ENCODE measurements at places on chromosomes 2 and 18.

GRCh38 chr2:146392631-146393030, 1452.2 kb upstream of the ACVR2A start:
- no peak for DNase-seq

DNA sequence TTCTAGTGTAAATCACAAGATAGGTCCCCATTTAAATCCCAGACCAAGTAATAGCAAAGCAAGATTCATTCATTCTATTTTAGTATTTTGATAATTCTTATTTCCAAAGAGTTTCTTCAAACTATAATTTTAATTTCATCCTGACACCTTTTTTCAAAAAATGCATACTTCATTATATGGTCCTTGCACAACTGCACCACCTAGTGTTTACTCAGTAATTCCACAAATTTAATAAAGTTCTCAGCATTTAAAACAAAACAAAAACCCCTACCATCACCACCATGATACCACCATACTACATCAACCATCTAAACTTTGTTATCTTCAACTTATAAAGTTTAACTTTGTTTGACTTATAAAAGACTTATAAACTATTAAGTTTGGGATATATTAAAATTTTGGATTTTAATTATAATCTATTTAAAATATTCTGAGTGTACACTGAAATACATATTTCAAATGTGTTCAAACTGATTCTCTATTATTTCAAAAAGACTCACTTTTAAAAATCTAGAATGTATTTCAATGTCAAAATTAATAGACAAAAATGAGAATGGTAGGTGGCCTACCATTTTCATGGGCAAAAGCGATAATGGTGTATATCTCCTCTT, 44.2 kb downstream of the WDPCP start:
- no peak for DNase-seq

DNA sequence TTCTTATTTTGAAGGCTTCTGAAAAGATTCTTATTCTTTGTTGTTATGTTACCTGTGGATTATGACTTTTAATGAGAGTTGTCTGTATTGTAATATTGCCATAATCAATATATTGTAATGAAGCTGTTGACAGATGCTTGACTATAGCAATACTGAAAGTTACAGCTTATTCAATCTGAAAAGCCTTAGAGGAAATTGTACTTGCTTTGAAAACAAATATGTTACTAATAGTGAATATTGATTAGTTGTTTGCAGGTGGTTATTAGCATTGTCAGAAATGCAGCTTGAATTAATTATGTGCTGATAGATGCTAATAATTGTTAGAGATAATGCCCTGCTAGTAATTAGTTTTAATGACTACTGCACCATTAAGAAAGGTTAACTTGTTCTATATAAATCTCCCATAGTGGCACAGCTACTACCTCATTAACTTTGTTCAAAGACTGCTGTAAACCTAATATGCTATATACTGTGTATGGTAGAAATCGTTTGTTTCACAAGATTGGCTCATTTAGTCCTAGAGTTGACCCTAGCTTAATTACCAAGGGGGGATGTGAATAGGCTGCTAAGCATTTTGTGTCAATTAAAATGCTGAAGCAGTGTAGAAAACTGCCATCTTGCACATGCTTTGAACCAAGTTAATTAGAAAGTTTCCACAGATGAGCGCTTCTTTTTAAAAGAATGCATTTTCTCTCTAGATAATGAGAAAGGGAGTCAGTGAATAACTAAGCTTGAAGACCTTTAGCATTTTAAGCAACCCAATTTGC, 30.5 kb downstream of the SLC39A10 start:
- no peak for DNase-seq

- no peak for DNase-seq
Observed at GRCh38 chr2:142682528-142682927, 194.9 kb upstream of the KYNU start.

- no peak for DNase-seq
Observed at GRCh38 chr2:222928335-222928734, 67.5 kb downstream of the ACSL3 start.

DNA sequence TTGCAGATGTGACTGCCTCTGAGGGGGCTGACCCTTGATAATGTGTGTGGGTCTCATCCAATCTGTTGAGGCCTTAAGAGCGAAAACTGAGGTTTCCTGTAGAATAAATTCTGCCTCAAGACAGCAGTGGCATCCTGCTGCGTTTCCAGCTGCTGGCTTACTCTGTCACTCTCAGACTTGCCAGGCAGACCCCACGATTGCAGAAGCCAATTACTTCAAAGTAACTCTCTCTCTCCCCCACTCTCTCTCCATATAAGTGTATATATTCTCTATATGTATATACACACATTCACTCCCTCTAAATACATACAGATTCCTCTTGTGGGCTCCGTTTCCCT, 152.5 kb upstream of the ALKAL2 start:
- no peak for DNase-seq

GRCh38 chr2:107419191-107419590, 407.5 kb upstream of the RGPD4 start:
- no peak for DNase-seq

- DNase-seq: no peak
Observed at GRCh38 chr2:38905251-38905650, 15.6 kb downstream of the ARHGEF33 start.

- no peak for DNase-seq
Observed at GRCh38 chr2:157893611-157894010, 17.5 kb upstream of the ACVR1 start.

DNA sequence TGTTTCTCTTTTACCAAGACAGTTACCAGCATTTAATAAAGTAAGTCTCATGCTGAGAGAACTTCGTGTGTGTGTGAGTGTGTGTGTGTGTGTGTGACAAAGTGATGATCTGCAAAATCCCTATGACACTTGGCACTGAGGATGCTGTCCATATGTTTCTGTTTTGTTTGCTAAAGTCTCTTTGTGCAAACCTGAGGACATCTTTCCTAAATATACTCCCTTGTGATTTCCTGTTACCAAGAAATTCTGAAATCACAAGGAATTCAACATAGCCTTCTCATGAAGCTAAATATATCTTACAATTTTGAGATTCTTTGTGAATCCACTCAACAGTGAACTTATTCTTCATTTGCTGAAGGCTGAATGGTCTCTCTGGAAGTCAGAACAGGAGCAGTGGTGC, 1359.7 kb upstream of the NRXN1 start:
- DNase-seq: no peak

- no peak for DNase-seq
Observed at GRCh38 chr2:129011466-129012061, 692.9 kb upstream of the HS6ST1 start.

DNA sequence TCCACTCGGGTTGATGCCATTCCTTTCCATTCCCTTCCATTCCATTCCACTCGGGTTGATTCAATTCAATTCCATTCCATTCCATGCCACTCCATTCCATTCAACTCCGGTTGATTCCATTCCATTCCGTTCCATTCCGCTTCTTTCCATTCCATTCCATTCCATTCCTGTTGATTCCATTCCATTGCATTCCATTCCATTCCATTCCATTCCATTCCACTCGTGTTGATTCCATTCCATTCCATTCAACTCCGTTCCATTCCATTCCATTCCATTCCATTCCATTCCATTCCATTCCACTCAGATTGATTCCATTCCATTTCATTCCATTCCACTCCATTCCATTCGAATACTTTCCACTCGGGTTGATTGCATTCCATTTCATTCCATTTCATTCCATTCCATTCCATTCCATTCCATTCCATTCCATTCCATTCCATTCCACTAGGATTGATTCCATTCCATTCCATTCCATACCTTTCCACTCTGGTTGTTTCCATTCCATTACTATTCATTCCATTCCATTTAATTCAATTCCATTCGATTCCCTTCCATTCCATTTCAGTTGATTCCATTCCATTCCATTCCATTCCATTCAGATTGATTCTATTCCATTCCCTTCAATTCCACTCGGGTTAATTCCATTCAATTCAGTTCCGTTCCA, 1141.8 kb downstream of the RPIA start:
- no peak for DNase-seq

GRCh38 chr2:126085011-126085795, 570.8 kb upstream of the GYPC start:
- no peak for DNase-seq

DNA sequence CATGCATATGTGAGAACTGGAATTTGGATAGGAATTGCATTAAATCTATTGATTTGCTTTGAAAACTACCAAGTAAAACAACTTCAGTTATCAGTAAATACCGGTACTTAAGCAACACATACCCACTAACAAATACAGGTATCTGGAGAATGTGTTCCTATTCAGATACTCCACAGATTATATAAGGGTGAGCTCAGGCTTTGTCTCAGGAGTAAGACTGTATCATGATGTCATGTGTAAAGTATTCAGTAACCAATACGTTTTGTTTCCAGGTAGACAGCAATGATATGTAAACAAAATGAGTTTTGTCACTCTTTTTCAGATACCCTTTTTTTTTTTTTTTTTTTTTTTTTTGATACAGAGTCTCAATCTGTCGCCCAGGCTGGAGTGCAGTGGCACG, 74.8 kb downstream of the DSC3 start:
- no peak for DNase-seq

GRCh38 chr2:217683106-217683870, 319.5 kb downstream of the TNS1 start:
- DNase-seq: no peak

DNA sequence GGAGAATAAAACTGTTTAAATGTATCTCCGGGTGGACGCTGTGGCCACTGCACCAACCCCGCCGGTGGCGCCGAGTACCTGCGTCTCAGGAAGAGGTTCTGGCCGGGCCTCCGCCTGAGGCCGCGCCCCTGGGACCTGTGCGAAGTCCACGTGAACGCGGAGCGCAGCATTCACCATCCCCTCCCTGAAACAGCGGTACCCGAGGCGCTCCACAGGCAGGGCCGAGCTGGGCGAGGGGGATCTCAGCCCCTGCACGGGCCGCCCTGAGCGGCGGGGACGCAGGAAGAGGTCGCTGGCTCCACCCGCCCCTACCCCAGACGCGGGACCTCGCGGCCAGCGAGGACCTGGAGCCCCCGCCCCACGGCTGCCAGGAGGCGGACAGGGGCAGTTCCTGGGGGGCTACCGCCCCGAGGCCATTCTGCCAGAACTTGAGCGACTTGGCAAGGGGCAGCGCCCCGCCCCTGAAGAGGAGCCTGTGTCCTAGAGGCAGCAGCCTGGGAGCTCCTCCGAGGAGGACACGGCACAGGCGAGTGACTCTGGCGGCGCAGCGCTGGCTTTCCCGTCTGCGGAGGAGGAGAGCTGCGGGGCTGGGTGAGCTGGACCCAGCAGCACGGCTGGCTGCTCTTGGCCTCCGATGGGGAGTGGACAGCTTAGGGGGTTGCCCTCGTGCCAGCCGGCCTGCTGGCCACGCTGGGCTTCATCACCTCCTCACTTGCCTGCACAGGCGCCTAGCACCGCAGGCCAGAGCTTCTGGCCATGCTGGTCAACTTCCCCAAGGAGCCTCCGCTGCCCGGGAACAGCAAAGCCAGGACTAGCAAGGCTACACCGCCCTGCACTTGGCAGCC, 9.7 kb upstream of the TEKT4 start:
- no peak for DNase-seq

DNA sequence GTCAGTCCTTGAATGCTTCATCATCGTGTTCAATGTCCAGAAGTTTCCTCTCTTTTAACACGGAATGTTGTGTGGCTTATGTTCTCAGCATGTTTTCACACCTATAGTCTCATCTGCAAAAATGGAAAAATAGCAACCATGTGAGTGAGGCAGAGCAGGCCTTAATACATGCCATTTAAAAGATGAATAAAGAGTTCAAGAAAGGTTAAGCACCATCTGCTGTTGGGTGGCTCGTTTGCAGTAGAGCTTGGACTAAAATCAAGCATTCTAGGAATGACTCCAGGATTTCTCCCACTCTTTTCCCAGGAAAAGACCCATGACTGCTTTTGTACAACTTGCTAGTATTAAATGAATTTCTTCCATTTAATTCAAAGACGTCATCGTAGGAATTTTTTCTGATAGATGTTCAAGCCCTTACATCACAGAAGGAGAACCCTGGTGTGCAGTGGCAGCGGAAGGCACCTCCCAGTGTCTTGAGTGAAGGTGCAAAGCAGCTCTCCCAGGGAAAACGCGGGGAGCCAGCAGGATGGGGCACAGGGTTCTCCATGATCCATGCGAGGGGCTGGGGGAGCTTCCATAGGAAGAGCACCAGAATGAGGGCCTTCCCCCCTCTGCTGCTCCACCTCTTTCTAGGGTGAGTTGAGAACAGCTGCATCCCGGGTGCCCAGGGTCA, 9.6 kb downstream of the DCDC2C start:
- DNase-seq: no peak

DNA sequence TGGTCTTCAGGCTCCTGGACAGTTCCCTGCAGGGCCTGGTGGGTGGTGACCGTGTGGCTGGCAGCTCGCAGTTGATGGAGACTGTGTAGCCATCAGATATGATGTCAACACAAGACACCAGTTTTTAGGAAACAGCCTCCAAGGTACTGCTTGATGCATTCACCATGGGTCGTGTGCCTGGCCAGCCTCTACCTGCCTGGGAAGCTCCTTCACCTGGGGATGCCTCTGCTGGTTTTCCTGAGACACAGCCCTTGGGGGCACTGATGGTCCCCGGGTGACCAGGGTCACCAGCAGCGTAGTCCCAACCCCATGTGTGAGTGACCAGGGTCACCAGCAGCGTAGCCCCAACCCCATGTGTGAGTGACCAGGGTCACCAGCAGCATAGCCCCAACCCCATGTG, 33.6 kb upstream of the KCNG2 start:
- no peak for DNase-seq

DNA sequence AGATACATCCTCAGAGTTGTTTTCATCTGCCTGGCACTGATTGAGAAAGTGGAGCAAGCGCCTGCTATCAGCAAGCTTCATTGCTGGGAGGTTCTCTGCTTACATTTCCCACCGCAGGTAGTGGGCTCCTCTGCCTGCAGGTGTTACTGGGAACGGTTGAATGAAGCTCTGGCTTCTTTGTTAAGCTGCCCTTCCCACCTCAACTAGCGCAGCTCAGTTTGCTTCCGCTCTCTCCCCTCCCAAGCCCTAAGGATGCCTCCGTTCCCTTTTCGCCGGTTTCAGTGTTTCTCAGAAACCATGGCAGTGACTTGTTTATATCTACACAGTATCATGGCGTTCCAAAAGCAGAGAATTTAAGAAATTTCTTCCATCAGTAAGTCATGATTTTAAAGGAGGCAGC, 72.2 kb upstream of the B3GNT7 start:
- DNase-seq: no peak

- DNase-seq: no peak
Observed at GRCh38 chr2:181649436-181649979, 7.4 kb downstream of the CERKL start.

- no peak for DNase-seq
Observed at GRCh38 chr2:4214444-4215205, 511.2 kb downstream of the DCDC2C start.

GRCh38 chr2:15425712-15426111, 135.4 kb downstream of the NBAS start:
- DNase-seq: no peak

GRCh38 chr2:43133708-43134570, 92.5 kb downstream of the ZFP36L2 start:
- peak; percentile 43 for DNase-seq

GRCh38 chr2:119897736-119898395, 115.0 kb upstream of the EPB41L5 start:
- no peak for DNase-seq

DNA sequence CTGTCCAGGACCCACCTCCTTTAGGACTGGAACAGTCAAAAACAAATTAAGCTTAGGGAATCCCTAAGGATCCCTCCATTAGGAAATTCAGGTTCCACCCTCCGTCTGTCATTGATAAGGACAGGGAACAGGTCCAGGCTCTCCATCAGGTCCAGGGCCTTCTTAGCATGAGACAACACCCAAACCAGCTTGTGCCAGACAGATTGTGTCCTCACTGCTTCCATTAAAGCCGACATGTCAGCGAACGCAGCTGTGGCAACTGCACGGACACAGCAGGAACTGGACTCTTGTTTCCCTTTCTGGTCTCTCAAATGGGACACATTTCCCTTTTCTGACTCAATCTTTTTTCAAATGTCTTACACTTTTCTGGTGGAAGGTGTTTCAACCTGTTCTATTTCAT, 81.4 kb downstream of the BCL11A start:
- DNase-seq: no peak
